ENCODE measurements at places on chromosomes 5 and 9. TPM values are rescaled to one million over a fixed set of nuclear protein-coding genes. Genes with fewer than 3 reads are reported as not detected.

DNA sequence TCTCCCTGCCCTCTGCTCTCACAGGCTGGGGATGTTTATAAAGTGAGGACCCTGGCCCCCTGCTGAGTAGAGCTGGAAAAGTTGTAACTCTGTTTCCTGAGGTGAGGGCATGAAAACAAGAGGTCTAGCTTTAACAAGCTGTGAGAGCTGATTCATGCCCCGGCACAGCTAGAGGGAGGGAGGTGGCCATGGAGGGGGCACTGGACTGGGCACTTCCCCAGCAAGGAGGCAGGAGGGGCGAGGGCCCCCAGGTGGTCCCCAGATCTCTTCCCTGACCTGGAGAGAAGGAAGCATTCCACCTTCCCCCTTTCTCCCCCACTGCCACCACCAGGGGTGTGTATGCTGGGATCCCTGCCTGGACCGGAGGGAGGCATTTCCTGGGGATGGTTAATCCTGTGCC is at the start of gene MSMP:
Gene MSMP (minus strand): TSS at position 13 of the 400 bp plus-strand sequence. CDS start 147 bp downstream, outside the sequence.
- peaks cover 5% of the 10 kb centered on the region for H3K4me1 ChIP-seq
- no peak within 1 kb of the TSS for H3K4me3 ChIP-seq
- no peak within 1 kb of the TSS for H3K27ac ChIP-seq
- H3K36me3 ChIP-seq = peaks cover 11% of the 10 kb centered on the region

DNA sequence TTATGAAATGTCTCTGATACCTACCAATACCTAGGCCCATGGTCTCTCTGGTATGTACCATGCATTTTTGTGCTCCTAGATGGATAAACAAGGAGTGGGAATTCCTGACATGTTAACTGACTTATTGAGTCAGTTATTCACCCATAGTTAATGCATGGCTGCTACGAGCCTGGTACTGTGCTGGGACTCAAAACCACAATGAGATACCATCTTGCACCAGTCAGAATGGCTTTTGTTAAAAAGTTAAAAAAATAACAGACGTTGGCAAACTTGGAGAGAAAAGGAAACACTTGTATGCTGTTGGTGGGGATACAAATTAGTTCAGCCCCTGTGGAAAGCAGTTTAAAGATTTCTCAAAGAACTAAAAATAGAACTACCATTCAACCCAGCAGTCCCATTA is 293.8 kb downstream of the OSTF1 start:
- DNase-seq = no peak
- no peak overlapping the region for H3K4me3 ChIP-seq

ITK gene
- total RNA-seq = 5.6 TPM

C1QTNF2 gene
- total RNA-seq = not detected
